Activated CD4-positive, alpha-beta T cell treated with anti-CD3 and anti-CD28 coated beads, Interleukin-2, amount 50 U/mL, for 16 hours (primary cell): ENCODE measurements at places on chromosomes 6 and 20.

GRCh38 chr6:48068278-48069251 lies 42.4 kb downstream of the PTCHD4 start:
- no peak for DNase-seq

DNA sequence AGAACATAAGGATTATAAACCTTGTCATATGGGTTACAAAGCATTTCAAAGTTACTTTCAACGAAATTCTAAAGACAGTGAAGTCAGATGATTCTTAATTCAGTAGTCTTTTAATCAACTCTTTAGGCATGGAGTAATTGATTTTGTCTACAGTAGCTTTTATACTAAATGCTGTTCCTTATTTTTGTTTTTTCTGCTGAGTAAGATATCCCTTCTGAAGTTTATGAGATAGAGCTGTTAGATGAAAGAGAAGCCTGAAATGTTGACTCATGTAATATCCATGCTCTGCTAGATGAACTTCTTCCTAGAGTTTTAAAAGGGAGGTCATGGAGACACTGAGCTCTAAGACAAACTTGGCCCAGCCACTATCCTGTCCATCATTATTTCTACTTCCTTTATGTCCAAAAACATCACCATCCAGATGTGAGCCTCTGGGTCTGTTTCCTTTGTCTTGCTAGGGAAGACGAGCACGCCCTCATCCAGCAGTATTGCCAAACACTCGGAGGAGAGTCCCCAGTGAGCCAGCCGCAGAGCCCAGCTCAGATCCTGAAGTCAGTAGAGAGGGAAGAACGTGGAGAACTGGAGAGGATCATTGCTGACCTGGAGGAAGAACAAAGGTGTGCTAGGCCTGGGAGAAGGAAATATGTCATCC lies 550.3 kb downstream of the UTRN start:
- DNase-seq, result no peak

- peak; percentile 52 for DNase-seq
Measured at GRCh38 chr6:31202259-31203166, 32.0 kb upstream of the POU5F1 start.

- no peak for DNase-seq
Measured at GRCh38 chr6:152380351-152380767, 256.8 kb downstream of the SYNE1 start.
